ENCODE measurements at places on chromosomes 5 and 9.

DNA sequence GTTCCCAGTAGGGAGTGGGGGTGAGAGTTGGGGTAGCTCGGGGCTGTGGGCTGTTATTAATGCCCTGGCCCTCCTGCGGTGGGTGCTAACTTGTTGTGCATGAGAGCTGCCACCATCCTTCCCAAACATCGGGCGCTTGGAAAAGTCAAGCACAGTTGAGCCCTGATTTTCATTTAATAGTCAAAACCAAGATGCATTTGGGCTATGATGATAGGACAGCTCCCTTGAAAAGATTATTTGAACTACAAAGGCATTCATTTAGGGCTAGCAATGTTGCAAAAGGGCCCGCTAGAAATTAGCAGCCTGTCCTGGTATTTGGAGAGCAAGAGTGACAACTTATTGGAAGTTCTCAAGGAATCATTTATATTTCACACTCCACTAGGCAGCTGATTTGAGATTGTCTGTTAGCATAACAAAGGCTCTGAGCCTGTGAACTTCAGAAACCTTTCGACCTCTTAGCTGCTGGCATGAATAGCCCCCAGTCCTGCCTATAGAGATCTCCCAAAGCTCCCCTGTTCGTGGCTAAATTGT, 128.2 kb upstream of the TMEM161B start:
- no peak for DNase-seq

GRCh38 chr9:108857572-108857971, 1.8 kb upstream of the ACTL7B start:
- DNase-seq: no peak

DNA sequence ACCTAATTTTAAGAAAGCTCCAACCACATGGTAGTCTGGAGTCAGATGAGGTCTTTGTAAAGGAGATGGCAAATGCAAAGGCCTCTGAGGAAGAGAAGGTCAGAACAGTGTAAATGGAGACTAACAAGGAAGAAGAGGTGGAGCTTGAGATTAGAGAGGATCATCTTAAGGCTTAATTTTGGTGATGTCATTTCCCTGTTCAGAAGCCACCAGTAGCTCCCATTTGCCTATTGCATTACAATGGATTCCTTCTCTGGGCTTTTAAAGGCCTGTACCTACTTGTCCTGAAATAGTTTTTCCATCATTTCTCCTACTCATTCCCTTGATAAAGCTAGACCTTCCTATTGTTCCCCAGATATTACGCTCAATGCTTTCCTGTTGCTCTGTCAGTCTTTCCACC, 16.1 kb downstream of the PCSK5 start:
- DNase-seq: no peak

- no peak for DNase-seq
Observed at GRCh38 chr9:20604562-20604961, 17.7 kb downstream of the MLLT3 start.

- no peak for DNase-seq
Observed at GRCh38 chr5:128528637-128529255, 9.3 kb downstream of the FBN2 start.

GRCh38 chr5:13865312-13865711, 79.2 kb downstream of the DNAH5 start:
- no peak for DNase-seq

DNA sequence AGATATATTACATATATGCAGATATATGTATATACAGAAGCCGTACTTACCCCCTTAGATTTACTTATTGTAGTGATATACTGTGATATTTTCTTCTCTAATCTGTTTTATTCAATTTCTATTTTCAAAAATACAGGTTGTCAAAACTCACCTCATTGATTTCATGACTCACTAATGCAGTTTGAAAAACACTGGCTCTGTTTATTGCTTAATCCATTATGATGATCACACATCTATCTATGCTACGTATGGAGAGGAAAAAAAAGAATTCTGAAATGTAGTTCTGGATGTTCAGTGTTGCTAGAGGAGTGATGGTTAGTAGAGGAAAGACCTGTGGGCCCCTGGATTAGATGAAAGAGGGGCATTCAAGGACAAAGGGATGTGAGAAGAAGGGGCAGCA, 121.0 kb upstream of the RPS23 start:
- no peak for DNase-seq

- DNase-seq: no peak
Observed at GRCh38 chr5:25286319-25286718, 641.5 kb upstream of the CDH10 start.

GRCh38 chr5:160693831-160694465, 158.1 kb downstream of the ATP10B start:
- no peak for DNase-seq

- DNase-seq: no peak
Observed at GRCh38 chr5:52987711-52988331, 1.3 kb upstream of the ITGA2 start.

GRCh38 chr5:77144837-77145139, 57.7 kb upstream of the ZBED3 start:
- no peak for DNase-seq

DNA sequence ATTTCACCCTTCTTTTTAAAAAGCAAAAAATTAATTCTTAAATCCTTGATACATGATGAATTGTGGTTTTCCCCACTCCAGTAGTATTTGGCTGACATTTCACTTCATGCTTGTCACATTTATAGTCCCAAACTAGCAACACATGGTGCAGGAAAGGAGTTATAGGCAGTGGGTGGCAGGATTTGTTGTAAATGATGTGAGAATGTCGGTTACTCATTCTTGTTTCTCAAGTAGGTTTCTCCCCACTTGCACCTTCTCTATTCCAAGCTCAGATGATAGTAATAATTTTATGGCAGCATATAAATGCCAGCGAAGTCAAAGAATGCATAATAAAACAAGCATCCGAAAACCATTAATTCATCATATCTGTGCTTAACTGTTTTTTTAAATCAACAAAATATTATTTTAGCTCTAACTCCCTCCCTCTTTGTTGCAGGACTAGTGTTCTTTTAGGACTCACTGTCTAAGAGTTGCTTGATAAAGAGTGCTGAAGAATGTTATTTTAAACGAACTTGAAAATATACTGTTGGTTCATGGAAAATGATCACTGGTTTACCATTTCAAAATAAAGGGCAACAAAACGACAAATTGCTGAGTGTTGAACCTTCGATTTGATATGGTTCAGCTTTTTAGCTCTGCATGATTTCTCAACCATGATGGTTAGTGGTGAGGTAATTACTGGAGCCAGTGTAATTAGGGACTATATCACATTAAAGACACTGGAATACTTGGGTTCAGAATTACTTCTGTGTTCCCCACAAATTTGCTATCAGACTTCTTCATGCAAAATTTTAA, 88.1 kb upstream of the ADAMTSL1 start:
- DNase-seq: no peak

DNA sequence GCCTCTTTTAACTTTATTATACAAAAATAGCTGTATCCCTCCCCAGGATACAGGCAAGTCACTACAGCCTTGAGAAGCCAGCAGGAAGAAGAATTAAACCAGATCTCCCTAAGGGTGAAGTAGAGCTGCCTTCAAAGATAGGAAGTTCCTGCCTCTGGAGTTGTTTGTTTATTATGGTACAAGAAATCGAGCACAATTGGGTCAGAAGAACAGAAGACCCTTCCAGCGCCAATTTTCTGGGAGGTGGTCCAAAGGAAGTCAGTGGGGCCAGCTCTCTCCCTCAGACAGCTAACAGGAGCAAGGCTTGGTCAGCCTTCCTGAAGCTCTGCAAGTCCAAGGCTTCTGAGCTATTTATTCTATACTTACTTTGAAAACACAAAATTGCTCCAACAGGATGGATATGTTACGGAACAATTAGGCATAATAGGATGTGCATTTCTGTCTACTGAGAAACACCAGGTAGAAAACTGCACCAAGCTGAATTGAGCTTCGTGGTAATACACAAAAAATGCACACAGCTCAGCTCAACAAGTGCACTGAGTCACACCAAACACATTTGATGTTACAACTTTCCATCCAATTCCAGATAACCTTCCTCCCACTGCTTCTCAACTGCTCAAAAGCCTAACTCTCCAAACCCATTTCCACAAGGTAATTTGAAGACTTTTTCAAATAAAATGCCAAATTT, 16.0 kb downstream of the SERINC5 start:
- no peak for DNase-seq

DNA sequence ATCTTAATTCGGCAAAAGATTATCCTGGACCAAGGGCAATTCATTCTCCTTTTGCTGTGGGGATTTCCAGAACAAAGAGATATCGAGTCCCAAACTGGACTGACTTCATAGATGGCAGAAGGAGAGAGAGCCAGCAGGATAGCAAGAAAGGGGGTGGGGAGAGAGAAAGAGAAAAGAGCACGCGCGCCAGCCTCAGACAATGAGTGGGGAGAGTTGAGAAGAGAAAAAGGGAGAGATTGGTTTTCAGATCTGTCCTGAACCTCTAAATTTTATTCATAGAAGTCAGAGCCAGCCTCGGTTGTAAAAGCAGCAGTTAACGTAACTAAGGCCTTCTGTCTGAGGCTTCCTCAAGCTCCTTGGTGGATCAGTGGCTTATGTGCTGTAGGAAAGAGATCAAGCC, 55.3 kb upstream of the ALDH1B1 start:
- DNase-seq: no peak

GRCh38 chr5:154577416-154577815, 99.4 kb upstream of the HAND1 start:
- no peak for DNase-seq

DNA sequence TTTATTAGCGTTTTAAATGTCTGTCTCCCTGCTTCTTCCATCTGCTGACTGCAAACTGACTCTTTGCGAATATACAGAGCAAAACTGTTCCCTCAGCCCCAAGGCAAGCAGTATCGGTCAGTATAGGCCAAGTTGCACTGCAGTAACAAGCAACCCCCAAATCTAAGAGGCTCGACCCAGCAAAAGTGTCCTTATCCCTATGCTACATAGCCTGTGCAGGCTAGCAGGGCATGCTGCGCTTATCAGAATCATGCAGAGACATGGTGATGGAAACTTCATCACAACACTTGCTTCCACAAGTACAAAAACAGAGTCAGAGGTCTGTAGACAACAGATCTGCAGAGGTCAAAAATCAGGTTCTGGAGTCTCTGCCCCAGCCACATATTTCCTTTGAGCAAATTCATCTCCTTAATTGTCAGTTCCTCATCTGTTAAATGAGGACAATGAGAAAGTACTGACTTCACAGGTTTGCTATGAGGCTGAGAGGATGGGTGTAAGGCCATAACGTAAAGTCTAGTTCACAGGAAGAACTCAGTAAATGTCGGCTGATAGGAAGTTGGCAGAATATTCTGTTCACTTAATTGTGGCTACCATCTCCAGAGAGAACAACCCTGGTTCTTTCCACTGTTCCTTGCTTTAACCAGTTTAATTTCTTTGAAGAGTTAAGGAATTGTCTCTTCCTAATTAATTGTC, 9.6 kb upstream of the IL17B start:
- no peak for DNase-seq

GRCh38 chr9:20945856-20946255, 85.6 kb downstream of the HACD4 start:
- no peak for DNase-seq

DNA sequence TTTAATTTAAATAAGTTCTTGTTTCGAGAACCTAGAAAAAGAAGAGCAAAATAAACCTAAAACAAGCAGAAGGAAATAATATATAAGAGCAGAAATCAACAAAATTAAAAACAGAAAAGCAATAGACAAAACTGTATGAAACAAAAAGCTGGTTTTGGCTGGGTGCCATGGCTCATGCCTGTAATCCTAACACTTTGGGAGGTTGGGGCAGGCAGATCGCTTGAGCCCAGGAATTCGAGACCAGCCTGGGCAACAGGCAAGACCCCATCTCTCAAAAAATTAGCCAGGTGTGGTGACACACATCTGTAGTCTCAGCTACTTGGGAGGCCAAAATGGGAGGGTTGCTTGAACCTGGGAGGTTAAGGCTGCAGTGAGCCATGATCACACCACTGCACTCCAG, 59.2 kb upstream of the OTP start:
- no peak for DNase-seq

DNA sequence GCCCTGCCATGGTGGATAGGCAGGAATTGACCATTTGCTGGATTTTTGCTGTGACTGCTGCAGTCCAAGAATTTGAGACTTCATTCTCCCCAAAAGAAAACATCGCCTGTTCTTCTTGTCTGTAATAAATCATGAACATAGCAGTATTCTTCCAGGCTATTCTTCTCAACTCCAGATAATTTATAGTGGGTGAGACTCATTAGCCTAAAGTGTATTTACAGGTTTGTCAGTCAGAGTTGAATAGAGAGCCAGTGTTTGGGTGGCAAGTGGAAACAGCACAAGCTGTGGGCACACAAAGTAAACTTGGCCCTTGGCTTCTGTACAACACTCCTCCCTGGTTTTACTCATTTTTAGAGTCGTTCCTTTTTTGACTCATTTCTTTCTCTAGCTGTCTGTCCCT, 128.2 kb upstream of the VCAN start:
- DNase-seq: no peak

- DNase-seq: no peak
Observed at GRCh38 chr5:1089621-1090040, 22.2 kb downstream of the SLC12A7 start.

Data from stimulated activated CD4-positive, alpha-beta T cell treated with anti-CD3 and anti-CD28 coated beads, Interleukin-4, amount 100 ng/mL, for 48 hours (primary cell).